ENCODE measurements at places on chromosomes 12 and 14. TPM values are rescaled to one million over a fixed set of nuclear protein-coding genes. Genes with fewer than 3 reads are reported as not detected.

FOXA1 gene
- 0.09 TPM for total RNA-seq

CACNA2D4 gene
- total RNA-seq, result 5.1 TPM

CD163 gene
- 14.9 TPM for total RNA-seq

CCND2 gene
- total RNA-seq, result 53.6 TPM

LRRC43 gene
- 0.28 TPM for total RNA-seq

KCNA5 gene
- 0.33 TPM for total RNA-seq

CCDC196 gene
- 0.14 TPM for total RNA-seq

EML1 gene
- total RNA-seq, result 2.7 TPM

INHBE gene
- 0.09 TPM for total RNA-seq

ZNF891 gene
- total RNA-seq, result 1.0 TPM

ARHGAP5 gene
- 64.1 TPM for total RNA-seq

CCDC177 gene
- total RNA-seq, result 0.05 TPM

GLT1D1 gene
- 0.33 TPM for total RNA-seq

RASSF9 gene
- 1.2 TPM for total RNA-seq

KSR2 gene
- 0.09 TPM for total RNA-seq

NFATC4 gene
- total RNA-seq, result 16.6 TPM

AICDA gene
- 0.42 TPM for total RNA-seq

KRT75 gene
- 0.14 TPM for total RNA-seq

DACT1 gene
- total RNA-seq, result 9.3 TPM

LALBA gene
- total RNA-seq, result 0.14 TPM

PPP4R4 gene
- 0.24 TPM for total RNA-seq

PEBP1 gene
- 117 TPM for total RNA-seq
